CD14-positive monocyte (primary cell): ENCODE measurements at places on chromosomes 16 and 17. TPM values are rescaled to one million over a fixed set of nuclear protein-coding genes. Genes with fewer than 3 reads are reported as not detected.

Gene TAC4
- polyA plus RNA-seq: not detected in 2 replicates

Gene BCO1
- polyA plus RNA-seq: not detected

Gene MYO15A
- 2.8 and 4.4 TPM in 2 replicates for polyA plus RNA-seq

Gene CBX8
- polyA plus RNA-seq: 0.39 and 0.51 TPM in 2 replicates

Gene ANKRD40CL
- not detected for polyA plus RNA-seq

Gene TOP2A
- polyA plus RNA-seq: 0.94 TPM

DNA sequence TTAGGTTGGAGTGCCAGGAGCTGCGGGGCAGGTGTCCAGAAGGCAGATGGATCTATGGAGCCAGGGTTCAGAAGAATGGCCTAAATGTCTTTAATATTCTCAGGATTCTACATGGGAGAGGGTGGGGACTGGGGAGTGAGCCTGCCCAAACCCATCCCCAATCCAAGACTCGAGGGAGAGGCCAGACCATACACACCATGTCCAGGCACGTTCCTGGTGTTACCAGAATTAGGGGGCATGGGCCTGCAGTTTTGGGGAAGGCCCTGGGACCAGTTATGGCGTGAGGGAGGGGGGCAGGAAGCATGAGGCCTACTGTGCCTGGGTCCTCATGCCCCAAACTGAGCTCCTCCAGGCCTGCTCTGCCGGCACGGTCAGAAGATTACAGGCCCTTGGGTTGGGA, 1.9 kb downstream of the TAX1BP3 start:
- H3K27ac ChIP-seq: no peak overlapping the region
- DNase-seq: no peak
- H3K4me3 ChIP-seq: no peak overlapping the region
- peaks cover 24% of the 10 kb centered on the region for H3K36me3 ChIP-seq

GRCh38 chr16:20323591-20324117, 3.7 kb downstream of the GP2 start:
- H3K4me3 ChIP-seq: no peak overlapping the region
- H3K27ac ChIP-seq: no peak overlapping the region
- no peak for DNase-seq
- no peaks in the 10 kb centered on the region for H3K4me1 ChIP-seq

DNA sequence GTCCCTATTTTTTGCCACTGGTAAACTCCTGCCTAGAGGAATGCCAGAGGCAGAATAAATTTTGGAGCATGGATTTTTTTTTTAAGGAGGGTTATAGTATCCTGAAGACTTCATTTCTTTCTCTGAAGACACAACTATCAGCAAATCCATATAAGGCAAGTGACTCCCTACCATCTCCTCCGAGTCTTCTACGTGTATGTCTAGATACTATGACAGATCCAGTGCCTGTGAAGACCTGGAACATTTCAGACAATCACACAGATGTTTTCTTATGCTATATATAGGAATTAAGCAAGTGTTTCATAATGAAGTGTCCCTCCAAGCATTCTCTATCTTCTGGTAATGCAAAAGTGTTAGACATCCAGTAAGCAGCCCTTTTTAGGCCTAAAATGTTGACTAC, 255.5 kb upstream of the TBX2 start:
- H3K36me3 ChIP-seq: no peaks in the 10 kb centered on the region
- H3K27me3 ChIP-seq: no peaks in the 10 kb centered on the region
- no peak overlapping the region for H3K27ac ChIP-seq
- H3K4me1 ChIP-seq: peaks cover 28% of the 10 kb centered on the region
- no peak overlapping the region for H3K4me3 ChIP-seq
- no peak for DNase-seq

DNA sequence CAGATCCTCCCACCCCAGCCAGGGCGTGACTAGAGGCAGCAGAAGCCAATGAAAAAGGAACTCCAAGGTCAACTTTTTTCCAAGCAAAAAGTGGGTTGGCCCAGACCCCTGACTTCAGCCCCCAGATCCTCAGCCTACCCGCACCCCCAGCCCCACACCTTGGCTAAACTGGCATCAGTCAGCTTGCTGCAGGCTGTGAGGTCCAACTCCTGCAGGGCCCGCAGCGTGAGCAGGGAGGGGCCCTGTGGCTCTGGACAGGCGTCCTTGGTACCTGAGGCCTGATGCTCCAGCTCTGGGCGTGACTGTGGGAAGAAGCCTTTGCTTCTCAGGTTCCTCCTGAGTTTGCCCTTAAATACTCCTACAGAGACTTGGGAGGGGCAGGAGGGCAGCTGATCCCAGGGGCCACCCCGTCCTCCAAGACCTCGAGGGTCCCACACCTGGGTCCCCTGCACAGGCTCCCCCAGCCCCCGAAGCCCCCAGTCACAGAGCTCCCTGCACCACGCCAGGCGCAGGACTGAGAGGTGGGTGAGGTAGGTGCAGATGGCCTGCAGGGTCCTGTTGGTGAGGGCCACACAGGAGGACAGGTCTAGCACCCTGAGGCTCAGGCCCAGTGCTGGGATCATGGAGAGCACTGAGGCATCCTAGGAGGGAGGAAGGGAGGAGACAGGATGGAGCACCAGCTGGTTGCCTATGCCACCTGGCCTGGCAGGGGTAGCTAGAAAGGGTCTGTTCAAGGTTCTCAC, 9.4 kb downstream of the ELMO3 start:
- H3K27ac ChIP-seq: peak overlapping the region; percentile 12
- H3K4me1 ChIP-seq: no peaks in the 10 kb centered on the region
- DNase-seq: no peak
- peaks cover 13% of the 10 kb centered on the region for H3K36me3 ChIP-seq
- no peaks in the 10 kb centered on the region for H3K27me3 ChIP-seq
- H3K4me3 ChIP-seq: no peak overlapping the region

DNA sequence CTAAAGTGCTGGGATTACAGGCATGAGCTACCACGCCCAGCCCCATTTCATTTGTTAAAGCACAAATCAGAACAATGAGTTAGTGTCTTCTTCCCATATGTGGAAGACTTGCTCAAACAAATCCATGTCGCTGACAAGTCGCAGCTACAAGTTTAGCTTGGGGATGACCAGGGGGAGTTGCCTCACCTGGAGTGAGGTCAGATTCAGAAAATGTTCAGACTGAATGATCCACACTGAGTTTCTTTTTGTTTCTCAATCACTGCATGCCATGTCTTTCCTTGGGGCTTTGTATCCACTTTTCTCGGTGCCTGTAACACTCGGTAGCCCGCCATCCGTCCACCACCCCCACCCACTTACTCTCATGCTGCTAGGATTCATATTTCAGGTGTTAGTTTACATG, 437.3 kb upstream of the DYNLRB2 start:
- H3K36me3 ChIP-seq: no peaks in the 10 kb centered on the region
- no peaks in the 10 kb centered on the region for H3K4me1 ChIP-seq
- no peaks in the 10 kb centered on the region for H3K27me3 ChIP-seq
- no peak overlapping the region for H3K27ac ChIP-seq
- DNase-seq: no peak
- H3K4me3 ChIP-seq: no peak overlapping the region

- no peaks in the 10 kb centered on the region for H3K36me3 ChIP-seq
- DNase-seq: peak; percentile 28
- no peak overlapping the region for H3K27ac ChIP-seq
- no peak overlapping the region for H3K4me3 ChIP-seq
- H3K4me1 ChIP-seq: peaks cover 13% of the 10 kb centered on the region
These were observed 4.7 kb downstream of the SLC12A3 start for GRCh38 chr16:56869513-56870275.

DNA sequence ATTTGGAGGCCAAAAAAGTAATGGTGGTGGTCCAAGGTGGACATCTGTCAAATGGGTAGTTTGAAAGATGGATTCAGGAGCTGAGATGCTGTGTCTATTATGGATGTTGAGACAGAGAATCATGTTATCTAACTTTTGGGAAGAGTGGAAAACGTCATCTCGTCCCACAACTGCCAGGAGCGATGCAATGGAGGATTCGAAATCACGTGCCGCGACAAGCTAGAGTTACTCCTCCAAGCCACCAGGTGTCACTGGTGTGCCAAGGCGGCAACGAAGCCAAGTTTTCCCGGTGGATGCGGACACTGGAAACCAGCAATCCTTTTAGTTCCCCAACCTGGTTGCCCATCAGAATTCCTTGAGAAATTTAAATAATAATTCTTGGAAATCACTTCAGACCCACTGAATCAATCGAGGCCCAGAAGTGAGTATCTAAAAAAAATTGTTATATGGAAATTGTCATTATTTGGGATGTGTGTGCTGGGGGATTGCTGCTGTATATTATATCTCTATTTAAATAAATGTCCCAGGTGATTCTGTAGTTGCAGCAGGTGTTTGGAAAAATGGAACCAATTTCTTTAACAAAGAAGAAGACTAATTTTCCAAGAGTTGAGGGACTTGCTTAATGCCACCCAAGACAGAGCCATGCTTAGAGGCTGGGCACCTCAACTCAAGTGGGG, 206.1 kb downstream of the HAPSTR1 start:
- no peak overlapping the region for H3K4me3 ChIP-seq
- H3K36me3 ChIP-seq: no peaks in the 10 kb centered on the region
- no peaks in the 10 kb centered on the region for H3K27me3 ChIP-seq
- DNase-seq: no peak
- H3K4me1 ChIP-seq: peaks cover 14% of the 10 kb centered on the region

DNA sequence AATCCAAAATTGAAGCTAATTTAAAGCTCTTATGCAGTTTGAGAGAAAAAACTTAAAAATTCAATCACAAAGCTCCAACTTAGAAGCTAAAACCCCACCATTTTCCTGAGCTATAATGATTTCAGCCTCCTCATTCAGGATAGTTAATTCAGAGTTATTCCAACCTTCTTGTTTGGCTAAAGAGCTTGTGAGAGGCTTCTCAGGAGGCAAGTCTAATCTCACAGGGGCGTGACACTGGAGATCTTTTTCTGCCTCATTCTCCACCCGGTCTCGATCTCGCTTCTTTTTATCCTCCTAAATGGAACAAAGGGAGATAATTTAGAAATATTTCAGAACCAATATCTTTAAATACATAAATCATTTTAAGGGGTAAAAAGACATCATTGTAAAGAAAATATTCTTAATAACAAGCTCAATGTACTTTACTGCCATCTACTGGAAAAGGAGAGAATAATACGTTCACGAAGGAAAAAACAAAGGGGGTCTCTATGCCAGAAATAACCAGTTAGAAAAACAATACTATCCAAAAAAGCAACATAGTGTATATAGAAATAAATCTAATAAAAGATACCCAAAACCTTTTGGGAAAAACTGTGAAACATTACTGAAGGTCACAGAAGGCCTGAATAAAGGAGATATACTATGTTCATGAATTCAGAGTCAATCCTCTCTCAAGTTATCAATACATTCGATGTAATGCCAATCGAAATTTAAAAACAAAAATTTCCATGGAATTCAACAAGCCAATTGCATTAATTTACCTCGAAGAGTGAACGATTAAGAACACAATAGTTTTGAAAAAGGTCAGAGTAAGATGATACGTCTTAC, 13.9 kb downstream of the BRD7 start:
- DNase-seq: no peak
- H3K4me3 ChIP-seq: no peak overlapping the region
- no peak overlapping the region for H3K27ac ChIP-seq
- H3K4me1 ChIP-seq: no peaks in the 10 kb centered on the region
- no peaks in the 10 kb centered on the region for H3K27me3 ChIP-seq

DNA sequence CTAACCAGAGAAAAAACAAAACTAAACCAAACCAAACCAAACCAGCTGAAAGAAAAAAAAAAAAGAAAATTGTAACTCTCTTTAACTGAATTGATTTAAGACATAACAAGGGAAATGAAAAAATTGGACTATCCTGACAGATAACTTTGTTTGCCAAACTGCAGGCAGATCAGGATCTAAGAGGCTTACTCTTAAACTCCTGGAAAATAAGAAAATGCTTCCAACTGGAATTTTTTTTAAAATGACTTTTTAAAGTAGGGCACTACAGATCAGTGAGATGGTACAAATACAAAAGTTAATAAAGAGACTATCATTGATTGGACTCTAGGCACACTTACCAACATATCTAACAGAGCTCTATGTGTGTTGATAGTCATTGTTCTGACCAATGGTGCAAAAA, 125.5 kb upstream of the KCNJ16 start:
- DNase-seq: no peak
- H3K4me3 ChIP-seq: no peak overlapping the region
- no peak overlapping the region for H3K27ac ChIP-seq
- peaks cover 2% of the 10 kb centered on the region for H3K4me1 ChIP-seq
- H3K27me3 ChIP-seq: no peaks in the 10 kb centered on the region

GRCh38 chr16:47475786-47476185, 14.7 kb downstream of the PHKB start:
- no peak overlapping the region for H3K27ac ChIP-seq
- DNase-seq: no peak
- no peaks in the 10 kb centered on the region for H3K4me1 ChIP-seq
- no peak overlapping the region for H3K4me3 ChIP-seq
- H3K27me3 ChIP-seq: no peaks in the 10 kb centered on the region

DNA sequence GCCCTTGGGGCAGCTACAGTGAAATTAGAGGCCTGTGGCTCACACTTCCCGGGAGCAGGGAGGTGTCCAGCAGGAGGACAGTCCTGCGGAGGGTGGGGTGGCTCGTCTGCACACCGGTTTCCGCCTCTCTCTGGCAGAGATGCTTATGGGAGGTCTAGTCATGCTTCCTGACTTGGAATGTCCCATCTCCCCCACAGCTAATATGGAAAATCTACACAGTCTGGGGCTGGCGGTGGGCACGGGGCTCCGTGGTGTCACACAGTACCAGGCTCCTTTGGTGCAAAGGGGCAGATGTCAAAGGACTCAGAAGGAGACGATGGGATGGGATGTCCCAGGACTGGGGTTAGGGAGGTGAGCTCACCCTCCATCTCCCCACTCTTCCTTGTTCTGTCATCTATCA, 44.1 kb upstream of the DOC2B start:
- no peak overlapping the region for H3K4me3 ChIP-seq
- no peaks in the 10 kb centered on the region for H3K4me1 ChIP-seq

DNA sequence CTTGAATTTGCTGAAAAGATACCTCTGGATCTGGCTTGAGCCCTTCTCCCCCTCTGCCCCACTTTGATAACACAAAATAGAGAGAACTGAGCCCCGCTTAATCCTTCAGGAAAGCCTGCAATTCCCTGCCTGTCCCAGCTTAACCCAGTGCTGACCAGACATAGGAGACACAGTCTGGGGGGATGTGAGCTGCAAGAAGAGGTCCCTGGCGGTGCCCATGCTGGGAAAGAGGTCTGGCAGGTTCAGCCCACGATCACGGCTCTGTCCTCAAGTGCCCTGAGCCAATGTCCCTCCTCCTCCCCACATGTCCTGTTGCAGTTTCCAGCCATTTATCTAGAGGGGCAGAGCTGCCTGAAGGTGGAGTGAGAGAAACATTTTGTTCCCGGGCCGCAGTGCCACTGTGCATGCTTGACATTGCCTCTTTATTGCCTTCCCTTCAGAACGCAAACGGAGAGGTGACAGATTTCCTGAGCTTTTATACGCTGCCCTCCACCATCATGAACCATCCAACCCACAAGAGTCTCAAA, 29.0 kb downstream of the PLCD3 start:
- H3K4me1 ChIP-seq: no peaks in the 10 kb centered on the region
- DNase-seq: no peak
- peaks cover 94% of the 10 kb centered on the region for H3K36me3 ChIP-seq
- H3K4me3 ChIP-seq: no peak overlapping the region
- H3K27me3 ChIP-seq: no peaks in the 10 kb centered on the region
- H3K27ac ChIP-seq: no peak overlapping the region
